ENCODE measurements at places on chromosomes 11 and 22.

GRCh38 chr11:27930946-27931345, 177.0 kb downstream of the KIF18A start:
- no peak for DNase-seq

- DNase-seq: no peak
Observed at GRCh38 chr11:68584991-68585524, 99.3 kb upstream of the GAL start.

DNA sequence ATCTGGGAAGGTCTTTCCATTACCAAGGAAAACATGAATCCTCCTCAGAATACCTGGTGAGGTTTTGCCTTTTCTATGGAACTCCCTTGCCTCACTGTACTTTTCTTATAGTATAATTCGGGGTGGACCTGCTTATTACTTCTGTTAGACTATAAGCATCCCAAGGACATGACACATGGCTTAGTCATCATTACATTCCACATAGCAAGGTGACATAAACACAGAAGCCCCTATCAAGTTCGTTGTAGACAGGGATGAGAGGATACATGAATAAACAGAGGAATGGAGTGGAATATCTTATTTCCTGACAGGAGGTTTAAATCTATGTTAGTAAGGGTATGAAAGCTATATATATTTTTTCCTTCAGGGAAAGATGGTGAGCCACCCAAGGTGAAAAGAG, 532.2 kb upstream of the CCDC90B start:
- no peak for DNase-seq

GRCh38 chr11:57638811-57639320, 10.8 kb downstream of the YPEL4 start:
- DNase-seq: peak; percentile 24

DNA sequence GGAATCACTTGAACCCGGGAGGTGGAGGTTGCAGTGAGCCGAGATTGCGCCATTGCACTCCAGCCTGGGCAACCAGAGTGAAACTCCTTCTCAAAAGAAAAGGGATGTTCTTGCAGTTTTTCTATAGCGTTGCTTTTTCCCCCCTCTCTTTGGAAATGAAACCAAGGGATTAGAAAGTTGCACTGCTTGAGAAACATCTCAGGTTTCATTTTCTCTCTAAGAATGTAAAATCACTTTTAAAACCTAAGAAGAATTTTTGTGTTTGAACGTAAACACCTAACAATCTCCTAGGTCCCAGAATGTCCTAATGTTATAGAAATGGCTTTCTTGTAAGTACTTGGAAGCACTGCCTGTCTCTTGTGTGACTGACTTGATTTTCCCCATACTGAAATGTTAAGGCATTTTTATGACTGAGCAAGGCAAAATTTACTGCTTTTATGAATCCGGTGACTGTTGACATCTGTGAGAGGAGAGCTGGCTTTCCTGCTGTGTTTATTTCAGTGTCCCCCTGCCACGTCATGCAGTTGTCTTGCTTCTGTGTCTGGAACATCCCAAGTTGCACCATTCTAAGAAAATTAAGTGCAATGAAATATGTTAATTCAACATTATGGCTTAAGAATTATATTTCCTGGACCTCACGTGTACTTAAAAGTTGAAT, 37.7 kb downstream of the NF2 start:
- DNase-seq: no peak

DNA sequence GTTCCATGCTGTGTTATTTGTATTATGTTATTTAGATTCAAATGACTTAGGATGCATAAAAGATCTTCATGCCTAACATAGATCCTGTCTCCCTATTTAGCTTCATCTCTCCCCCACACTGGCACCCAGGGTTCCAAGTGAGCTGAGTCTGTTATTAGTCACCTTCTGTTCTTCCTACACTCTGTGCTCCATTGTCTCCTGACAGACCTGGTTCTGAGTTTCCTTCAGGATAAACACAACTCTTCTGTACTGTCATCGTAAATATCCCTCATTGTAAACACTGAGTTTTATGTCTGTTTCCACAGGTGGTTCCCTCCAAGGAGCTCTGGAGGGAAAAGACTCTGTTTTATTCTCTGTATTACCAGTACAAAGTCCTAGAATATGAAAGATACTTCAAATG, 8.7 kb downstream of the MMP26 start:
- no peak for DNase-seq

GRCh38 chr11:44822369-44822768, 95.6 kb downstream of the TSPAN18 start:
- DNase-seq: no peak

DNA sequence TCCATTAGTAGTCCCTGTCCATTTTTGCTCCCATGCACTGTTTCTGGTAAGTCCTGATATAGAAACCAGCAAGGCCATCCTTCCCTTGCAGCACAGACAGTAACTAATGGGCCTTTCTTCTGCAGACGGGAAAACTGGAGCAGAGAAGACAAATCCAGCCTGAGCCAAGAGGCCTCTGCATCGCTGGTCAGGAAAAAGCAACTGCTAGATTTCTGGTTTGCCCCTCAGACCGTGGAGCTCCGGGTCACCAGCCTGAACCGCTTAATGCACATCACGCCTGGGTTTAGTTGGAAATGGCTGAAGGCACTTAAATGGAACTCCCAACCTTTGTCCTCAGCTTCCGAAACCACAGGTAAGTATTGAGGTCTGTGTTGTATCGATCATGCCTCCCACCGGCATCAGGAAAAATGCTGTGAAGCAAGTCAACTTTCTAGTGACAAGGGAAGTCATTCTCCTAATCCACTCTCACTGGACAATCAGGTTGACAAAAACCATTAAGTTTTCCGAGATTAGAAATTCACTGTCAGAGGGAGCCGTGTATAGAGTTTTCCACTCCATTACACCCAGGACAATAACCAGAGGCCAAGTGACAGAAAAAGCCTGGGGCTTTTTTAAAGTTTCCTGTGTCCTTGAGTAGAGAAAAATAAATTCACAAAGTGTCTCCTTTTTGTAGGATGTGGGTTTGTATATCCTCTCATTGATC, 14.8 kb upstream of the LMO2 start:
- DNase-seq: no peak

DNA sequence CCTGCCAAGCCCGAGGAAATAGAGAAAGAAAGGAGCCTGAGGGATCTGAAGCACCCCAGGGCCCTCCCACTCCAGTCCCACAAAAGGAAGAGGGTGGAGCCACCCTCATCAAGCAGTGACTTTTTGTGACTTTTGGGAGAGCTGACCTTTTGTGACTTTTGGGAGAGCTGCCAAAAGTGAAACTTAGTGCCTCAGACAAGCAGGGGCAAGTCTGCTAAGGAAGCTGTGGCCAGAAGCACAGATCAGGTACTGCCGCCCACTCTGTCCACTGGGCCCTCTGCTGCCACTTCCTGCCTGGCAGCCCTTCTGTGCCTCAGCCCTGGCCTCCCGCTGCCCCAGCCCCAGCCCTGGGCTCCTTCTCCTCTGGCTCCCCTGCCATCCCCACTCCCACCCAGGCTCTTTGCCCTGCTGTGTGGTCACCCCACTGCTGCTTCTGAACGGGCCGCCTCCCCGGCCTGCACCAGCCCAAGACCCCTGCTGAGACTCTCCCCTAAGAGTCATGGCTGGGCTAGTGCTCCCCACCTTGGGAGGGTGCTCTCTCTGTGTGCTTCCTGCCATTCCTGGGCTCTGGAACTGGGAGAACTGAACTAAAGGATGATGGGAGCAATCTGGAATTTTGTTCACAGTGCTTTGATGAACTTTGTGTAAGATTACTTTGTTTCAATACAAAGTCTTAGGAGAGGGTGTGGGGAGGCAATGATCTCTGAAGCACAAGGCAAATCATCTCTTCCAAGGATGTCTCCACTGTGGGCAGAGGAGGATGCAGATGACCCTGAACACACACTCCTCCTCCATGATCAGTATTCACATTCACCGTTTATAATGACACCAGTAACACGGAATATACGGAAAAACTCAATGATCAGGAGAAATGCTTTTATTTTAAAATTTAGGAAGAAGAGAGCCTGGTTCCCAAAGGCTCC, at the start of gene APOBEC3H:
Gene APOBEC3H, plus strand, starts transcription at position 147 of the 923 bp plus-strand sequence. CDS start 3,035 bp downstream, outside the sequence.
- DNase-seq: peak; percentile 13

DNA sequence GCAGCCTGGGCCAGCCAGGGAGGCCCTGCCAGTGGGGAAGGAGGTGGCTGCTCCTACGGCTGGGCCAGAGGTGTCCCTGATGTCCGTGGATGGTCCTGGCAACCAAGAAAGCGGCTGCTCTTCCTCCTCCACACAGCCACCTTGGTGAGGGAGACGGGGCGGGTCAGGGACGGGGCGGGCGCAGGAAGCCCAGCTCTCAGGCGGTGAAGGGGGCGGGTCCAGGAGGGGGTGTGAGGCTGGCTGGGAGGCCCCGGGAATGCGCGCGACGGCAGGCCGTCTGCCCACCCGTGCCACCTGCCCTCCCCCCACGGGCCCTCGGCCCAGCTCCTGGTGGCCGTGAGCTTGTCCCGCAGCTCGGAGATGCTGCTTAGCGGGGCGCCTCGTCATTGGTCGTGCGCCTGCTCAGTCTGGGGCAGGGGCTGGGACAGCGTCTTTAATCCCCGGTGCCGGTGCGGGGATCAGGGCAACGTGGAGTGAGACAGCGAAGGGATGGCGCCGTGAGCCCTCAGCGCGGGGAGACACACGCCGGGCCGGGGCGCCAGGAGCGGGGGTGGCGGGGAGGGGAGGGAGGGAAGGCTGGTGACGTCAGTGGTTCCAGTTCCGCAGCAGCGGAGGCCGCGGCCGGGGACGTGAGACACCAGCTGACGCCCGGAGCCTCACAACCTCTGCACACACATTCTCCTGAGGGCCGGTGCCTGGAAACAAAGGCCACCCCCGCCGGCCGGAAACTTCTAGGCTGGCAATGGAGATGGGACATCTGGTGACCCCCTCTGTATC, 6.7 kb upstream of the BRSK2 start:
- no peak for DNase-seq

DNA sequence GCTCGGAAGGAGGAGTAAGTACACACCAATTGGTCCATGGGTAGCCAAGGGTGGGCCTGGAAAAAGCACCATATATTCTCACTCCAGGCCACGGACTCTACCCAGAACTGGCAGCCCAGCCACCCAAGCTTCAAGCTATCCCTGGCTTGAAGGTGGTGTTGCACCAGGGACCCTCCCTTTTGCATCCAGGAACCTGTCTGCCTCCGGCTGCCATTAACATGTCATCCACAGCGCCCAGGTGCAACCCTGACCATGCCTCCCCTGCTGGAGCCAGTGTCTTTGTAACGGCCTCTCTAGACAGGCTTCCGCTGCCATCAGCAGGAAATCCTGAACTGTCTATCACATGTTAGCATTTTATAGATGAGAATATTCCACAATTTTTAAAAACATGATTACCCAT, 2158.5 kb upstream of the RAG2 start:
- no peak for DNase-seq

GRCh38 chr22:22558972-22559603, at the start of gene PRAME:
PRAME (minus strand) TSS chr22:22559265; CDS start chr22:22556832, 2,433 bp downstream.
- DNase-seq: peak; percentile 26

GRCh38 chr11:114098927-114099326, 39.4 kb downstream of the ZBTB16 start:
- no peak for DNase-seq

DNA sequence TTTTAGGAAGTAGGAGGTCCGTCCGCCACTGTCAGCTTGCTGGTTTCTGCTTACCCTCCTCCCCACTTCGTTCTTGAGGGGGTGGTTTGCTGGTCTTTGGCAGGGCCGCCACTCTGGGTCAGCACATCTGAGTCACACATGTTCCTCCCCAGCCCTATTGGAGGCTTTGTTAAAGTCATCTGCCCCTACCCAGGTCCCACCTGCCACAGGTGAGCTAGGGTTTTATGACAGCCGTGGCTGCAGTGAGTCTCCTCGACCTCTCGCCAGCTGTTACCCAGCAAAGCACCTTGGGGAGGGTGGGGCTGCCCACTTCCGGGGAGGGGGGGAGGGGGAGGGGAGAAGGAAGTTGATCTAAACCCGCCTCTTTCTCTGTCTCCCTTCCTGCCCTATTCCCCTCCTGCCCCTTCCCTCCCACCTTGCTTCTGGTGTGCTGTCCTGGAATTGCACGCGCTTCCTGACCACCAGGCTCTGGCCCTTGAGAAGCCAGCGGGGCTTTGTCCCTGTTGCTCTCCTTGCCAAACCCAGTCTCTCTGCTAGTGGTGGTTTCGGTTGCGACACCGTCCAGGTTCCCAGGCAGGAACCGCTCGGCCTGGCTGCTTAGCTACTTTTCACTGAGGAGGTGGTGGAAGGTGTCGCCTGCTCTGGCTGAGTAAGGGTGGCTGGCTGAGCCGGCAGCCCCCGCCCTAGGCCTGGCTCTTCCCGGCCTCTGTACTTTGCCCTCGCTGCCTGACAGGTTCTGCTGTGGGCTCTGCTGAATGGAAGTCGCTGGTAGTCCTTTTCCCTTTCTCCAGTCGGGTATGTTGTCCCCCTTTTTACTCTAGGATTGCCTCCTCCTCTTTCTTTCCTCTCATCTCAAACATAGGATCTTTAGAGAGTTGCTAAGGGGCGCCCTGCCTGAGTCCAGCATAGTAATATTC, 28.5 kb downstream of the RCOR2 start:
- peak; percentile 40 for DNase-seq

DNA sequence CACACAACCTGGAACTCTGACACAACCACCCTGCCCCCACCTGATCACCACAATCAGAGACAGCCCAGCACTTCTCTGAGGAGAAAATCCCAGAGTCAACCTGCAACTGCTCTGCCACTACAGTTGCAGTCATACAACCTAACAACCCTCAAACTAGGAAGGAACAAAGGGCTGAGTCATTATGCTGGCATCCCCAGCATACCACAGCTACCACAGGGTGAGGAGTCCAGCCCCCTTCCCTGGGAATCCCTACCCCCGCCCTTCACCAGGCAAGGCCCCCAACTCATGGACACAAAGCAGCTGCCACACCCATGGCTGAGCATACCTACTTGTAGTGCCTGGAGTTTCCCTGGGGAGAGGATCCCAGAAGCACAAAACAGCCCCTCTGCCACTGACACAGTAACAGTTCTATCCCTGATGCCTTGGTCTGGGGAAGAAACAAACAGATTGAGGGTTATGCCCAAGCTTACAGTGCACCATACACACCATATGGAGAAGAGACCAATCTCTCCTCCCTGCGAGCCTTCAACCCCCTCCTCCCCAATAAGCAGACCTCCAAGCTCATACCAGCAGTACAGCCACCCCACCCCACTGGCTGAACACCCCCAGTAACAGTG, 68.5 kb upstream of the C11orf58 start:
- no peak for DNase-seq

GRCh38 chr11:79932612-79933011, 491.8 kb upstream of the TENM4 start:
- DNase-seq: no peak

GRCh38 chr11:74312326-74312725, 886 bp upstream of the P4HA3 start:
- no peak for DNase-seq

DNA sequence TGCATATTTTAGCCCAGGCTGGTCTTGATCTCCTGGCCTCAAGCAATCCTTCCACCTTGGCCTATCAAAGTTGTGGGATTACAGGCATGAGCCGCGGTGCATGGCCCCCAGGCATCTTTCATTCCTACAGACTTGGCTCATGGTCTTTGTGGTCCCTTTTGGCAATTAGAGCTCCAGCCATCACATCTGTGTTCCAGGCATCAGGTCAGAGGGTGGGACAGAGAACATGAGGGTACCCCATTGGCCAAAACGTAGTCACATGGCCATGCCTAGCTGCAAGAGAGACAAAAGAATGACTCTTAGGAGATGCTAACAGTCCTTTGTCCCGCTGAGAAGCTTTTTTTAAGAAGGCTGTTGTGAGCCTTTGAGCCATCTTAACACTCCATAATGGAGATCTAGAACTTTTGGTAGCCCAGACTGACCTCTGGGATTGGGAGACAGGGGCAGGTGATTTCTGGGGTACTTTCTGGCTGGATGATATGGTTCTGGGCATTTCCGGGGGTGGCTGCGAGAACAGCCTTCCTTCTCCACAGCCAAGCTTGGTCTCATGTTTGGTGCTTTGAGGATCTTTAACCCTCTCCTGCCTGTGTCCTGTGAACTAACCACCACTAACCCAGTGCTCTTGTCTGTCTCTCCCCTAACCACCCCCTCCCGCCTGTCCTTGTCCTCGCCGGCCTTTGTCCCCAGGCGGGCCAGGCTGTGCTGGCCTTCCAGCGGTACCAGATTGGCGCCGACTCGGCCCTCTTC, 18.4 kb upstream of the TAB1 start:
- no peak for DNase-seq

All from hematopoietic multipotent progenitor cell treated with erythropoietin and hydrocortisone succinate and interleukin-3 and kit ligand, for 17 days (in vitro differentiated cells).